Ecto neural progenitor cell (in vitro differentiated cells): ENCODE measurements at places on chromosomes 13 and 19.

GRCh38 chr19:50829801-50830200, 3.6 kb downstream of the KLK15 start:
- no peak for DNase-seq

GRCh38 chr19:54252845-54253244, 4.2 kb downstream of the LILRB5 start:
- DNase-seq = no peak

- peak; percentile 97 for DNase-seq
These were observed 19.5 kb downstream of the PRKD2 start for GRCh38 chr19:46697204-46697960.

GRCh38 chr13:20624213-20624612, 57.3 kb downstream of the IFT88 start:
- DNase-seq = no peak

GRCh38 chr13:95714142-95714832, 37.3 kb downstream of the DNAJC3 start:
- DNase-seq = no peak

DNA sequence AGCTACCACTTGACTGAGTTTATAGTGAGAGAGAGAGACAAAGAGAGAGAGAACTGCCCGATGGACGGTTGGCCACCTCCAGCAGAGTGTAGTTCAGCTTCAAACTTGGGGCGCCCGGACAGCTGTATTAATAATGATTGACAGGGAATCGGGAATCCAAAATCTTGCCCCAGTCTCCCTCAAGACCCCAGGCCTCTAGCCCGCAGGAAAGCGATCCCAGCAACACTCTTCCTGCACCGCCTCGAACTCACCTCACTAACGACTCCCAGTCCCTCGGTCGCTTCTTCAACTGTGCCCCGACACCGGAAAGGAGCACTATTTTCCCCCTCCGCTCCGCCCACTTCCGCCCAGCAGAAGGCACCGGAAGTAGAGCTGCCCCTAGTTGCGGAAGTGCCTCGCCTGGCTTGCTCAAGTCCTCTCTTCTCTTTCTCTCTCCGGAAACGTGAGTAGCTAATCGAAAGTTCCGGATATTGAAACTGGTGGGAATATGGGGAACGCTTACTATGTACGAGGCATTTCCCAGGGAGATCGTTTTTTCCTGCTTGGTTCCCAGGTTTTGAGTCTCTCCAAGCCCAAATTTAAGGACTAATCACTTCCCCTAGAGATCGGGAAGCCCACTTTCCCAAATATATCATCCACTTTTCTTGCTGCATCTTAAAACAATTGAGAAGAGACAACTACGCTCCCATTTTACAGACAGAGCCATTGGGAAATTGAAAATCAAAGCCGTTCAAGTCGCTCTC, at the start of gene NOSIP:
NOSIP (minus strand) TSS at position 293 of the 743 bp plus-strand sequence. CDS start 19,865 bp downstream, outside the sequence.
- peak; percentile 95 for DNase-seq

DNA sequence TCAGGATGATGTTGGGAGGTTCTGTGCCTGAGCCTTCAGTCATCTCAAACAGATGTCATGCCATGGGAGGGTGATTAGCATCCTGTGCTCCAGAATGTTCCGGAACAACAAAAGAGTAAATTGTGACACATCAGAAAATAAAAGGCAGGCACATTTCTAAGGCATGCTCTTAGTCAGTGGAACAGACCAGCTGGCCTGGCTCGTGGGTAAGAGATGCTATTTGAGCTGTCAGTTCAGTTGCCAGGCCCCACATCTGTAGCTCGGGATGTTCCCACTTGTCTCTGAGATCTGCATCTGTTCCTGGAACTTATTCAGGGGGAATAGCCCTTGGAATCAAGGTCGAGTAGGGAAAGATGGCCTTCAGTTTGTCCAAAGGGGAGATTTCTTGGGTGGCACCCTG, 26.0 kb downstream of the OLFM4 start:
- no peak for DNase-seq

GRCh38 chr13:40662866-40663265, 3.6 kb downstream of the FOXO1 start:
- DNase-seq = no peak

DNA sequence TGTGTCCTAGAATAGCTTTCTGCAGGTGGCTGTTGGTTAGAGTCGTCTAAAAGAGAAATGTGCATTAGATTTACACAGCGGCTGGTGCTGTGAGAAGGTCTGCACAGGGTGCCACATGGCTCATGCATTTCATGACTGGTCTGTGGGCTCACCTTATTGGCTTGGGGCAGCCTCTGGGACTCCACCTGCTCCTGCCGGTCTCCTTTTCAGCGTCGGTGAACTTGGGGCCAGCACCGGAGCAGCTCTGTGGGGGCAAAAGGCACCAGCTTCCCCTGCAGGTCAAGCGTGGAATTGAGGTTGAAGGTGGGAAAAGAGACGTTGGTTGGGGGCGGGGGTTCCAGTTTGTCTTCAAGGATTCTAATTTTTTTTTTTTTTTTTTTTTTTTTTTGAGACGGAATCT, 3.1 kb upstream of the PNMA8C start:
- DNase-seq = no peak

DNA sequence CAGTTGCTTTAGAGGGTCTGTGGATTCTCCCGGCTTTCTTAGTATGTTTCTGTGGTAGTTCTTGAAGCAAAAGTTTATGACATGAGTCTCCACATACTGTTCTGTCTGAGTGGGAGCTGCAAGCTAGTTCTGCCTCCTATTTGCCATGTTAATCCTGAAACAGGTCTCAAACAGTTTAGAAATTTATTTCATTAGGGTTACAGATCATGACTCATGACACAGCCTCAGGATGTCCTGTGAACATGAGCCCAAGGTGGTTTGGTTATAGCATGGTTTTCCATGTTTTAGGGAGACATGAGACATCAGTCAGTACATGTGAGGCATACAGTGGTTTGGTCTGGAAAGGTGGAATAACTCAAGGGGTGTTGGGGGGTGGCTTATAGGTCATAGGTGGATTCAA, 77.5 kb downstream of the FNDC3A start:
- no peak for DNase-seq

GRCh38 chr19:33397536-33398360, 24.2 kb downstream of the CEBPG start:
- DNase-seq = no peak

DNA sequence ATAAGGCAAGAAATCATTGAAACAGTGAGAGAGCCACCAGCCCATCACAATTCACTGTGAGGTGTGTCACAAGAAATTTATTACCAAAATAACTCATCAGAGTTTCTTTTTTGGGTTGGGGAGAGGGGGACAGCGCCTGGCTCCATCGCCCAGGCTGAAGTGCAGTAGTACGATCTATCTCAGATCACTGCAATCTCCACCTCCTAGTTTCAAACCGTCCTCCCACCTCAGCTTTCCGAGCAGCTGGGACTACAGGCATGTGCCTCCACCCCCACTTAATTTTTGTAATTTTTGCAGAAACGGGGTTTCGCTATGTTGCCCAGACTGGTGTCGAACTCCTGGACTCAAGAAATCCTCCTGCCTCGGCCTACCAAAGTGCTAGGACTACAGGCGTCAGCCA, 3.6 kb downstream of the IFNL1 start:
- no peak for DNase-seq

- no peak for DNase-seq
These were observed 1108.4 kb upstream of the PCDH20 start for GRCh38 chr13:62524061-62524460.

DNA sequence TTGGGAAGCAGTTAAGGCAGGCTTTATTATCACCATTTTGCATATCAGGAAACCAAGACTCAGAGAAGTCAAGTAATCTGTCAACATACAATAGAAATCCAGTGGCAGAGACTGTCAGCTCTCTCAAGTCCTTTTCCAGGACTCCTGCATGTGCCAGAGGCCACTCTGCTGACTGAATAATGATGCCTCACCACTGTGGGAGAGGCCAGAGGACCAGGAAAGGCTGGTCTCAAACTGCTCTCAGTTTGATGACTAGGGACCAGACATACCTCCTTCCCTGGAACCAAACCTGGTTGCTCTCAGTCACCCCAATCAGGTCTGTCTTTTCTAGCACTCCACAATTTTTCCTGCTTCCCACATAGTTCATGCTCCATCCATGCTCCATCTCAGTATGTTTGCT, 8.0 kb downstream of the RNASEH2B start:
- no peak for DNase-seq

- no peak for DNase-seq
These were observed 4.1 kb upstream of the CNN1 start for GRCh38 chr19:11534538-11534937.

GRCh38 chr13:78609464-78610205, 6.3 kb upstream of the POU4F1 start:
- peak; percentile 75 for DNase-seq

GRCh38 chr19:7336321-7336973, 12.3 kb upstream of the ARHGEF18 start:
- no peak for DNase-seq

- no peak for DNase-seq
These were observed 248.2 kb downstream of the NBEA start for GRCh38 chr13:35190241-35190640.

DNA sequence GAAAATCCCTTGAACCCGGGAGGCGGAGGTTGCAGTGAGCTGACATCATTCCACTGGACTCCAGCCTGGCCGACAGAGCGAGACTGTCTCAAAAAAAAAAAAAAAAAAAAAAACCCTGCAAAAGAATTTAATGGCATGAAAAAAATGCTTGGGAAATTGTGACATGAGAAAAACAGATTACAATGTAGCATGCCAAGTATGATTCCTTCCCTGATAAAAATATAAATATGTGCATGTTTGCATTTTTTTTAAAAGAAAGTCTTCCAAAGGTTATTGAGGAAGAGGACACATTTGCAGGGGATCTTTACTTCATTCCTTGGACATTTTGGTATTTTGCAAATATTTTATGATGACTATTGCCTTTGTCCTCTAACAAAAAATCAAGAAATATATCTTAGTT, 14.5 kb upstream of the ZBTB32 start:
- DNase-seq = no peak

GRCh38 chr19:31519908-31520307, 170.7 kb upstream of the TSHZ3 start:
- peak; percentile 15 for DNase-seq

DNA sequence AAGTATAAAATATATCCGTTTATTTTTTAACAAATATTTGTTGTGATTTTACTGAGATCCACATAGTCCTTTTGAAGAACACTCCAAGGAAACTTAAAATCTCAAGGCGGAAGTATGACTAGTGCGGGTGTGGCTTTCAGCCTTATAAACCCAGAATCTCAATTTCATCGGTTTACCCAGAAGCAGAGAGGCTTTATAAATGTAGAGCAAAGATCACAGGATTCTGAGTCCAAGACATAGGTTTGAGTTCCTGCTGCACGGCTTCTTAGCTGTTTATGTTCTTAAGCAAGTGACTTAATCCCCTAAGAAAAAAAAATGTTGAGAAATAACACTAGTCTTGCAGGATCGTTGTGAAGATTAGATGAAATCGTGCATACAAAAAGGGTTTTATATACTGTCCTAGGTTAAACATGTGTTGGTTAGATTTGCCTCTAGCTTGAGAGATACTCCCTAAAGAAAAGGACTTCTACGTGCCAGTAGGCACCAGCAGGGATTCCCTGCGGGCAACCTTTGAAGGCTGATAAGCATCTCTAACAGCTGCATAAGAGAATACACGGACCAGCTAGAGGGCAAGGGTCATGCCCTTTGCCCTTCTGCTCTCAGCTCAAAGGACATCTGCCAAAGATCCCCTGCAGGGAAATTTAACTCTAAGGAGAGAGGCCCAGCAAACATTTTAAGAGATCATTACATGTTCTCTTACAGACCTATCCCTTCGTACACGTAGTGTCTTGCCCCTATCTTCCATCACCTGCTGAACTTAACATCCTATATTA, 130.4 kb upstream of the MIR17HG start:
- peak; percentile 93 for DNase-seq

DNA sequence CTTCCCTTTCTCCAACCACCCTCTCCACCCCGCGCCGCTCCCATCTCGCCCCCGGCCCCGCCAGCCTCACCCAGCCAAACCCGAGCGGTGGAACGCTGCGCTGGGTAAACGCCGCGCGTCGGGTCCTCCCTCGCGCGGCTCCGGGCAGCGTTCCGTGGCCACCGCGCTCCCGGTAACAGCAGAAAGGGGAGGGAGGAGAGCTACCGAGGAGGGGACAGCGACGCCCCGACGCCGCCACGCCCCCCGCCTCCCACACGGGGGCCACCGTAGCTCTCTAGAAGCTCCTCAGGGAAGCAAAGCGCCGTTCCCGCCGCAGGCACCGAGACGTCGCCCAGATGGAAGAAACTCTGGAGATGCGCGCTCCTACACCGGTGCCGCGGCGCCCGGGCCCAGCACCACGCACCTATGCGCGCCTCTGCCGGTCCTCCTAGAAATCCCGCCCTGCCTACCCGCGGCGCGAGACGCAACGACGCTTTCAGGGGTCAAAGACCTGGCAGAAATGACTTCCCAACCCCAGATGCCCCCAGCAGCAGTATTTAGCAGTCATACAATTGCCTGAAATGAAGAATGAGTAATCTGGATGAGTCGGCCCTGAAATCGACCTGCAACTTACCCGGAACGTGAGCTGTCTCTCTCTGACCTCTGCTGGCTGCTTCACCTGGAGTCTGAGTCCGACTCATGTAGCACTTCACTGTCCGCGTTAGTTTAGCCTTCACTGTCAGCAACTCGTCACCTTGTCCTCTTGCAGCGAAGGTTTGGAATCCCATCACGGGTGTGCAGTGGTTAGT, at the start of gene RUBCNL:
RUBCNL (minus strand) TSS at position 189 of the 788 bp plus-strand sequence. CDS start 14,777 bp downstream, outside the sequence.
- peak; percentile 74 for DNase-seq

- DNase-seq = peak; percentile 71
These were observed 12.2 kb upstream of the RELB start for GRCh38 chr19:44988896-44989556.

DNA sequence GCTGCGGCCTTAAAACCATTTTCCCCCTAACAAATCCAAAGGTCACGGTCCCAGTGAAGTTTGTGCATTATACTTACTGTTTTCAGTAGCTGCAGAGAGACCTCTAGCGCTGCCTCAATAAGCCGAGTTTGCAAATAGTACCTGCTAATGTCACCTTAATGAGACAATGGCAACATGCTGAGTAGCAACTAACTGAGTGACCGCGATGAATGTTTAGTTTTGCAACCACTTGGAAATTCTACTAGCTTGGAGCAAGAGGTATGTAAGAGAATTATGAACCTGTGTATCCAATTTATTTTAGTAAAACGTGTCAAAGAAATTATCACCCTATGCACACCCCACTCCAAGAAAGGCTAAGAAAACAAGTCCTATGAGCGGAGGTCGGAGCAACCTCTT, 1.2 kb downstream of the KPNA3 start:
- DNase-seq = no peak

- DNase-seq = no peak
These were observed 56.9 kb upstream of the EDNRB start for GRCh38 chr13:77975358-77976042.

DNA sequence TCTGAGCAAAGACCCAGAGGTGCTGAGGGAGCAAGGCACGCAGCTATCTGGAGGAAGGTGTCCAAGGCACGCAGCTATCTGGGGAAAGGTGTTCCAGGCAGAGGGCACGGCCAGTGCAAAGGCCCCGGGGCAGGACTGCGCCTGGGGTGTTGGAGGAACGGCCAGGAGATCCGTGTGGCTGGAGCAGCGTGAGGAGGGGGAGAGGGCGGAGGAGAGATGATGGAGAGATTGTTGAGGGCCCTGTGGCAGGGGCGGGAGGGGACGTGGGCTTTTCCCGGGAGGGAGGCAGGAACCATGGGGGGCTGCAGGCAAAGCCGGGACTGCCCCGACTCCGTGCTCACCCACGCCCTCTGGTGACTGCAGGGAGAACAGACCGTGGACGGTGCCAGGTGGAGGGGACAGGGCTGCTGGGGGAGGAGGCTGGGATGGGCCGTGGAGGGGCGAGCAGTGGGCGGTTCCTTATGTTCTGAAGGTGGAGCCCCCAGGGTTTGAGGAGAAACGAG, 13.3 kb upstream of the MISP start:
- peak; percentile 80 for DNase-seq
